ENCODE measurements at places on chromosomes 16 and 17.

DNA sequence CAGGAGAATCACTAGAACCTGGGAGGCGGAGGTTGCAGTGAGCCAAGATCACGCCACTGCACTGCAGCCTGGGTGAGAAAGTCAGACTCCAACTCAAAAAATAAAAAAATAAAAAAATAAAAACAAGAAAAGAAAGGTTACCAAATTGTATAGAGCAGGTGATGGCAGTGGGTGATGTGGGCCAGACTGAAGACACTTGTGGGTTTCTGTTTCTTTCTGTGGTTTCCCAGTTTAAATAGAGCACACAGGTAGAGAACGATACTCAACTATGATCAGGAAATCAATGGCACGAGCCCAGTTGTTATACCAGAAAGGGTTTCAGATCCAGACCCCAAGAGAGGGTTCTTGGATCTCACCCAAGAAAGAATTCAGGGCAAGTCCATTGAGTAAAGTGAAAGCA, 32.6 kb downstream of the NUBP1 start:
- DNase-seq, result no peak

DNA sequence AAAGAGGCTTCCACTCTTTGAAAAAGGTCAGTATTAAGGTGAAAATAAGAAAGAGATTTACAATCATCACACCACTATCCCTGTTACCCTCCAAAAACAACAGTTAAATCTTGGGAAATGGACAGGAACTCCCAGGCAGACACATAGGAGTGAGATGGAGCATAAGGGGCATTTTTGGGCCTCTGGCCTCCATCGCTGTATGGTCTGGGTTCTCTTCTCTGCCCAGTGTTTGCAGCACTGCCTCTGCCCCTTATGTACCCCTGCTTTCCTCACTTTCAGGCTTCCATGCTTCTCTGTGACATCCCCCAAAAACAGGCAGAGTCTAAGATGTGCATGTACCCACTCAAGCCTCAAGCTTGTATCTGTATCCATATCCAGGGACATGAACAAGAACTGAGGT, 630 bp upstream of the HOXB2 start:
- DNase-seq, result no peak

DNA sequence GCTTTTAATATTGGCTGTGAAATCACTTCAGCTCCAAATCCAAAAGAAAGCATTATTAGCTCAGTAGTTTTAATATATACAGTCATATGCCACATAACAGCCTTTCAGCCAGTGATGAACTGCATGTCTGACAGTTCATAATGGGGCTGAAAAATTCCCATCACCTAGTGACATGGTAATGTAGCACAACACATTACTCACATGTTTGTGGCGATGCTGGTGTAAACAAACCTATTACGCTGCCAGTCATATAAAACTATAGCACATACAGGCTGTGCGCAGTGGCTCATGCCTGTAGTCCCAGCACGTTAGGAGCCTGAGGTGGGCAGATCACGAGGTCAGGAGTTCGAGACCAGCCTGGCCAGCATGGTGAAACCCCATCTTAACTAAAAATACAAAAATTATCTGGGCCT, 92.2 kb downstream of the TUBD1 start:
- peak; percentile 73 for DNase-seq

DNA sequence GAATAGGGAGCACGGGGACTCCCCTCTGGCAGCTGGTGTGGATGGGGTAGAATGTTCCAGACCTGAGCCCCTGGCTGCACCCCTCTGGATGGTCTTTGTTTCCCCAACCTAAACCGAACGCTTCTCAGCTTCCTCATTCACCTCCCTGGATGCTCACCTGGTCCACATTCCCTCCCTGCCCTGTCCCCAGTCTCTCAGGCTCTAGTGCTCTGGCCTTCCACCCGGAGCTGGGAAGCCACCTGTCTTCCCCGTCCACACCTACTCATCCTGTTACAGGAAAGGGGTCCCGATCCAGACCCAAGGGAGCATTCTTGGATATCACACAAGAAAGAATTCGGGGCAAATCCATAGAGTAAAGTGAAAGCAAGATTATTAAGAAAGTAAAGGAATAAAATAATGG, 73.5 kb downstream of the CYLD start:
- no peak for DNase-seq

DNA sequence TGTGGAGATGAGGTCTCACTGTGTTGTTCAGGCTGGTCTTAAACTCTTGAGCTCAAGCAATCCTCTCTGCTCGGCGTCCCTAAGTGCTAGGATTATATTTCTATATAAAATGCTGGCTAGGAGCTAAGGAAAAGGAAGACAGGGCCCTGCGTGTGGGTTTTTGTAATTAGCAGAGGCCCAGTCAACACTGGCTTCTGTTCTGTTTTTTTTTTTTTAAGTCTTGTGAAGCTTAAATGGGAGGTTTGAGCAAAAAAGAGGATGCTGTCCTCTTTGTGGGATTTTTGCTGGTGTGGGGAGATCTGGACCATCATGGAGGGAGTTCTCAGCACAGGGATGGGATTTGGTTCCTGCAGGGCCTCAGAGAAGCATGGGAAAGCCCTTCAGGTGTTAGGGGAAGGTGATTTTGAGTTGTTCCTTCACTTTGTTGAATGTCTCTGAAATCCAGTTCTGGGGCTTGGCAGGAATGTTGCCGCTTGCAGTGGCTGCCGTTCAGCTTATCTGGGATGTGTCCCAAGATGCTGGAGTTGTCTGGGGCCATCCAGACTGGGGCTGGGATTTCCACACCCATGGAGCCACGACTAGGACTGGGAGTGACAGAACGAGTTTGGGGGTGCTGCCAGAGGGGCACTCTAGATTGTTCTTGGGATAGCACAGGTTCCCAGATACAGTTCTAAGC, 4.2 kb downstream of the PYCARD start:
- no peak for DNase-seq

GRCh38 chr17:79495665-79496064, 115.2 kb downstream of the RBFOX3 start:
- no peak for DNase-seq

DNA sequence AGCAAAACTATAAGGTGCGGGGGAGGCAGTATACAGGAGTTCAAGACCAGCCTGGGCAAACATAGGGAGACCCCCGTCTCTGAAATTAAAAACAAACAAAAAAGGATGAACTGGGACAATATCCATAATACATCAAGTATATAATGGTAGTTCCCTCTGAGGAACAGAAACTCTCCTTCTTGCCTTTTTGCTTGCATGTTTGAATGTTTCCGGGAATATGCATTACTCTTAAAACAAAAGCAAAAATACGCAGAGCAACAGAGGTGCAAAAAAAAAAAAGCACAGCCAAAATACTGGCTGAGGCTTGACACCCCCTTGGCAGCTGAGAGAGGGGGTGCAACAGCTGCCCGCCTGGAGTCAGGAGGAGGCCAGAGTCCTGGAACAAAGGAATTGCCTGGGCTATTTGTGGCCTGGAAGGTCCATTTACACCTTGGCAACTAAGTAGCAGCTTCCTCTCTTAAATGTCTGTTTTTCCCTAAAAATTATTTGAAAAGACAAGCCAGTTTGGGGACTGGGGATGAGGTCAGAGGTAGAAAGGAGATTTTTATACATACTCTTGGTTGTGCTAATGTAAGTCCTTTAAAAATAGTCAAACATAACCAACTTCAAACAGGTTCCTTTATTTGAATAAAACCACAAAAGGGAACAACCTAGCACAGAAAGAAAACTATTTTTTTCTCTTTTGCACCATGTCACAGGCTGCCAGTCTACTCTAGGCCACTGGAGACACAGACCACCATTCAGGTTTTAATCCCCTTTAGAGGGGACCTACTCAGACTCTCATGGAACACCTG, 19.5 kb downstream of the USP7 start:
- DNase-seq, result no peak

Measured in A172 (cell line).